ENCODE measurements at places on chromosomes 4 and X.

- peak; percentile 21 for DNase-seq
These were observed 87.0 kb downstream of the PHOX2B start for GRCh38 chr4:41661442-41662076.

GRCh38 chr4:54107951-54108748, 8.2 kb downstream of the GSX2 start:
- no peak for DNase-seq

GRCh38 chrX:38616904-38617303, 55.6 kb downstream of the TSPAN7 start:
- DNase-seq, result no peak

DNA sequence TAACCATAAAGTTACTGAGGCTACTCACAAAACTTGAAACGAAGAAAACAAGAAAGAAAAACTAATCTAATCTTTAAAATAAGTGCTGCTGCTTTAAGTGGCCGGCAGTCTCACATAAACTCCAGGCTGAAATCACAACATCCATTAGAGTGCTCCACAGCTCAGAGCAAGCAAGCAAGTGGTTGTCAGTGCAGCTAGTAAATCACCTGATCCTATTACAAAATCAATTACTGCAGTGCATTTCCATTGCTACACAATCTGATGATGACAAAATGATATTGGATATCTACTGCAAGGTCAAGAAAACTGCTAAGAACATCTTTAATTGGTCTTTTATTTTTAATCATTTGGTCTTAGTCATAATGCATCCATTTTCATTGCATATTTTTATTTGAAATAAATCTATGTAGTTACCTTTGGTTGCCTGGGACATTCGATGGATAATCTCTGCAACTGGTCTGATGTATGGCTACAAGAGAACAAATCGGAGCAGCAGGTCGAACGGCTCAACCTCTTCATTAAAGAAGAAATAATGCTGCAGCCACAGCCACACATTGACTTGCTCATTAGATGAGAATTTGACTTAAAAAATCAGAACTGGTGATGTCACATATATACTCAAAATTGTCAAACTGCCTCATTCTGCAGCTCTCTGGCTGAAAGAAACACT, 87.7 kb downstream of the FBXW7 start:
- DNase-seq, result no peak

GRCh38 chr4:101280866-101281600, 66.3 kb downstream of the PPP3CA start:
- no peak for DNase-seq

GRCh38 chr4:20639346-20639745, 60.9 kb upstream of the PACRGL start:
- no peak for DNase-seq

DNA sequence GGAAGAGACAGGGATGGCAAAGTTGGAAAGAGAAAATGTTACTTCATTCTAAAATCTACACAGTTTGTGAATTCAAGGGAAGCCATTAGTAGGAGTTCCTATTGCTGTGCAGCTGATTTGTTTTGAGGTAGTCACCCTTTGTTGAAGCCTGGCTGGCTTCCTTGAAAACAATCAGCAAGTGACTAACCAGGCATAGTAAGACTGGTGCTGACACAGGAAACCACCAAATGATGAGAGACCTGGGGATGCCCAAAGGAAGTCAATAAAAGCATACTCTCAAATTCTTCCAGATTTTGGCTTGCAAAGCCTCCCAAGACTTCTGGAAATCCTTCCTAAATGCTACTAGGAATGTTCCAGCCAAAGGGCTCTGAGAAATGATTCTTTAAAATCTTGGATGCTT, 23.9 kb upstream of the PRDM8 start:
- peak; percentile 57 for DNase-seq

- no peak for DNase-seq
These were observed at the start of gene ERVMER34-1 for GRCh38 chr4:52750819-52751486. Gene ERVMER34-1 (minus strand): TSS chr4:52751425. CDS start chr4:52745520, 5,905 bp downstream.

DNA sequence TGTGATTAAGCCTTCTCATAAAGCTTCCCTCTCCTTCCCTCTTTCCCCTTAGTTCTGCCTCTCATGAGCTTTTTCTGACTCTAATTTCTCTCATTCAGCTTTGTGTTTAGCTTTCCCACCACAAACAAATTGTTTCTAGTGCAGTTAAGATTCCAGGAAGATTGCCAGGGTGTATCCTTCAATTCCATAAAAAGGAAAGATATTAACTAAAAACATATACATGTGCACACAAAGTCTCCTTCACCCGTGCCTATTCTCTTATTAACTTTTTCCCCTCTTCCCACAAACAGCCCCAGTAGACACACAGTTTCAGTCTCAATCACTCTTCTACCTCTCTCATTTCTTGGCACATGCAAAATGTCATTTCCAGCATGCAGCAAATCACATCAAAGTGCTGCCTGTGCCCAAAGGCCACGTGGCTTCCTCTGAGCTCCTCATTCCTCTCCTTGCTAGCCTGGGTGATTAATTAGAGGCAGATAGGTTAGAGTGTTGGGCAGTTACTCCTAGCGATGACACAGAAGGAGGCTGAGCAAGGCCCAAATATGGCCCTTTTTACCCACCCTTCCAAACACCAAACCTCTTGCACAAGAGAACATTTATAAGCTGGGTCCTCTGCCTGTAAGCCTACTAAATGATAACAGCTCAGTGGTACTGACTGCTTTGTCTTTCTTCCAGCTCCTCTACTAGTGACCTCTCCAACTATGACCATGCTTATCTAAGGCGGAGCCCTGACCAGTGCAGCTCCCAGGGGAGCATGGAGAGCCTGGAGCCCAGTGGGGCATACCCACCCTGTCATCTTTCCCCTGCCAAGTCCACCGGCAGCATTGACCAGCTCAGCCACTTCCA, 159.6 kb downstream of the SOWAHB start:
- peak; percentile 93 for DNase-seq

DNA sequence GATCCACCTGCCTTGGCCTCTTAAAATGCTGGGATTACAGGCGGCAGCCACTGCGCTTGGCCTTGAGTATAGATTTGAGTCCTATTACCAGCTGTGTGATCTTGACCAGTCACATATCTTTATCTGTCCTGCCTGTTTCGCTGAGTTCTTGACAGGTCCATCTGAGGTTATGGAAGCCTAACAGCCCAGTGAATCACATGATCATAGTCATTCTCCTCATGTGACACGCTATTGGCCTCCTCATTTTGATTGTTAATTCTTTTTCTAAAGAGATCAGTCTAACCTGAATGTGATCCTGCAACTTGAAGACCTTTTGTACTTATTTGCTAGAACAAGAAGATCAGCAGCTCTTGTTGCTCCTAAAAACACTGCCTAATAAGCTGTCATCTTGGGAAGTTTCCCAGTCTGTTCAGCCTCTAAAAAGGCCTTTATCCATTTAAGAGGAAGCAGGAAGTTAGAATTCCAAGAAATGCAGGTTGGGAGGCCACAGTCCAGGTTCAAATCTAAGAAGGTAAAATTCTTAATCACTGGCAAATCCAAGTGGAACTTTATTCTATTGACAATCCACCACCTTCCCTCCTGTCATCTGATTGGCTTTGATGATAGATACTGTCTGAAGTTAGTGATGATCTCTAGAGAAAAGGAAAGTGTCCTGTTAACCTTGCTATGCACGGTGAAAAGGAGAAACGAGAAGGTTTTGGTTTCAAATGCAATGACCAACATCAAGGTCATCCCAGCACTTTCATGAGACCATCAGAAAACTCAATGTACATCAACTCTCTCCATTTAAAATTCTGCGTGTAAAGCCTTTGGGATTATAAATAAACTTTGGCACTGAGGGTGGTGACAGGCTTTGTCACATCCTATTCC, 86.9 kb downstream of the CHRNA9 start:
- no peak for DNase-seq

- DNase-seq, result no peak
These were observed 77.2 kb downstream of the PDLIM5 start for GRCh38 chr4:94528792-94529451.

GRCh38 chr4:189850239-189850856, 90.3 kb upstream of the FRG1 start:
- DNase-seq, result no peak

GRCh38 chr4:134862116-134862515, 660.5 kb upstream of the PABPC4L start:
- DNase-seq, result peak; percentile 0

DNA sequence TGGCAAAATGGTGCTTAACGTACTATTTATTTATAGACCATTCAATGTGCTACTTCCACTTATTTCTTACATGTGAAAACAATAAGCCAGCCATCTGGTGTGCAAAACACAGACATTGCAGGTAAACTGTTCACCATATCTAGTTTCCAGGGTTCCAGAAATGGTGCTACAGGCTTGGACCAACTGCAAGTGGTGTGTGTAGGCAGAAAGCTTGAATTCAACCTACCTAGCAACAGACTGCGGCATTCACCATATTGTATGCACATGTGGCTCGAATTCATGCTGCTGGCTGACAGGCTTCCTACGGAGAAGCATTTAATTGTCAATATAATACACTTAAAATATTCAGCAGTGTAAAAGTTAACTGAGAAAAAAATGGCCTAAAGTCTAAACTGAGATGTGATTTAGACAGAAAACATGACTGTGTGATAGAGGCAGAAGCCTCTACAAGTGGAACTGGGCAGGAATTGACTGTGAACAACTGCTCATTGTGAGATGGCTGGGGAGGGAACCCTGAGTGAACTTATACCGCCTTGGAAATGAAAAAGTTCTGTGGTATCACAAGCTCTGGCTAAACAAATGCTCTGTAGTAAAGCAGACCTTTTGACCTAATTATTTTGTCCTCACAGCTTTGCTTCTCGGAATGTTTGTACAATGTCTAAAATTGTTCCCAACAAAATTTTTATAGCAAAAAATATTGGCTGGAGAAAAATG, 434.7 kb downstream of the GRIA2 start:
- DNase-seq, result no peak

- DNase-seq, result no peak
These were observed 42.1 kb upstream of the SH3RF1 start for GRCh38 chr4:169312690-169313422.

GRCh38 chr4:86557526-86557925, 36.6 kb upstream of the PTPN13 start:
- DNase-seq, result no peak

- no peak for DNase-seq
These were observed 141.2 kb downstream of the DTHD1 start for GRCh38 chr4:36422607-36423006.

DNA sequence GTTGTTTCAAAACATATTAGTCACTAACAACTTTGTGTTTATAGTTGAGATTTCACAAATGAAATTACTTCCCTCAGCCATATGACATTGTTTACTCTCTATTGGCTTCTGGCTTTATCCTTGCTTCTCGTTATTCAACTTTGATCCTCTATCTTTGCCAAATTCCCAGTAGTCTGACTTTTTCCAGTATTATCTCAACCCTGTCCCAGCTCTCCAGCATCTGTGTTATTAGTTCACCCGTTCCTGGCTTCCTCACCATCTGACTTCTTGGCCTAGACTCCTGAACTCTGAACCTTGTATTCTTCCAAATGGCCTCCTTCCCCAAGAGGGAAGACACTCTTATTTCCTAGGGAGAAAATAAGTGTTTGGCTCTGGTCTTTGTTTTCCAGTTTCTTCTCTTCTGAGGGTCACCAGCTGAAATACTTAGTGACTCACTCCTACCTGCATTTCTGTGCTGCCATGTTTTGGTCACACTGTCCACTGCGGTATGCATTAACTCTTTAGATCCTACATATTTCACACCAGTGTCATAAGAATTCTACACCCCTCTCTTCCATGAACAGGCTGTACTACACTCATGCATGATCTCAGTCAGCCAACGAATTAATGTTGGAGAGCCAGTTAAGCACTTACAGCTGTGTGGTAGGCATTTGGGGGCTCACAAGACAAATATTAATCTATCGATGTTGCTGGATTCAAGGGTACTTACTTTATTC, 17.0 kb upstream of the ARHGAP24 start:
- no peak for DNase-seq

DNA sequence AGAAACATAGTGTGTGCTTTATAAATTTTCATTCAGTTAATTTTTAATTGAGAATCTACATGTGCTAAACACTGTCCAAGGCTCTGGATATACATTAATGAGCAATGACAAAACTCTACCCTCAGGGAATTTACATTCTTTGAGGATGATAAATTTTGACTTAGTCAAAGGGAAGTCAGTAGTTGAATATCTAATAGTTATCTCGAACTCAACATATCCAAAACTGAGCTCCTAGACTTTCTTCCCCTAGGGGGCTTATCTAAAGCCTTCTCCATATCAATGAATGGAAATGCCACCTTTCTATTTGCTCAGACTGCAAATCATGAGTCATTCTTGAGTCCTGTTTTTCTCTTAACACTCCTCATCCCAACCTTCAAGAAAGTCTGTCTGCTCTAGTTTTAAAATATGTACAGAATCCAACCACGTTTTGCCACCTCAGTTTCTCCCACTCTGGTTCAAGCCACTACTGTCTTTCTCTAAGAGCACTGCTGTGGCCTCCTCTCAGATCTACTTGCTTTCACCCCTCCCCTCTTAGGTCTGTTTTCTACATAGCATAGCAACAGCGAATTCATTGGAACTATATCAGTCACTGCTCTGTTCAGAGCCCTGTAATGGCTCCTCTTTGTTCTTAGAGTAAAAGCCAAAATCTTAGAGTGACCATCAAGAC, 9.5 kb downstream of the PARM1 start:
- no peak for DNase-seq

DNA sequence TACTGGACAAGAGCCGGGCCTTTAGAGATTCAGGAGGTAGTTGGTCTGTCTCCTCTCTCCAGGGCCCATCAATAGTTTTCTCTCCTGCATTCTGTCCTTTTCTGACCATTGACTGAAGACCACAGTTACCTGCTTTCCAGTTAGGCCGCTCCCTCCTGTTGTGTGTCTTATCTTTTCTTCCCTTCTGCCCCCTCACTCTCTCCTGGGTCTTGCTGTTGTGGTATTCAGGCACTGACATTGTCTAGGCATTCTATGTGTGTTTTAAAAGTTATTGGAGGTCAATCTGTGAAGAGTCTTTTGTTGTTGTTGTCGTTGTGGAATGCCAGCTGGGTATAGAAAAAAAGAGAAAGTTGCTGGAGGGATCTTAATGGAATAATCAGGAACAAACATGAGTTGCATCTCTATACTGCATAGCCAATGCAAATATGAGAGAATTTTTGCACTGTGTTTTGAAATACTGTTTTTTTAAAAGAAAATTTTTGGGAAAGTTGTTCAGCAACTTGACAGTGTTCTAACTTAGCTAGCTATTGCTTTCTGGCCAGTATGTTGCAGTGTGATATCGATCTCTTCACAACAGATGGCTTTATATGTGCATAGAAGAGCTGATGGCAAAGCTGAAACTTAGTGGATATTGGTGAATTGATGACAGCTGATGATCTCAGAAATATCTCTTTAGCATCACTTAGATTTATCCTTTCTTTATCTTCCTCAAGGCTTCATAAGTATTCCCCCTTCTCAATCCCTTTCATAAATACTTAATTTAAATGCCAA, 240.7 kb downstream of the C4orf33 start:
- DNase-seq, result no peak

DNA sequence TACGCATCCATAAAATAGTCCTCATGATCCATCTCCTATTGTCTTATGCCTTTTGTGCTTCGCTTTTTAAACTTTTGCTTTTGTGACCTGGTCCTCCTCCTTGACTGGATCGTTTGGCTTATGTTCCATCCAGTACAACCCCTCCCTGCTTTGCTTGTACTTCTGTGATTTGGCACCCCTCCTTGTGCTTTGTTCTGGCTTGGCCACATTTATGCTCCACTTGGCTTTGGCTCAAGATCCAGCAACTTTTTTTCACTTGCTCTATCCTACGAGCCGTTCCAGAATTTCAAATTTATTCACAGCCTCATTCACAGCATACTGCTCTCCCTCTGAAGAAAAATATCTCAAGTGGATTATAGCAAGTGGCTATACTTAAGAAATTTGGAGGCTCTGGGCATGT, 28.0 kb upstream of the GLRA2 start:
- DNase-seq, result no peak

GRCh38 chr4:41296995-41297394, 40.3 kb downstream of the UCHL1 start:
- no peak for DNase-seq
